ENCODE measurements at places on chromosomes 4 and X. TPM values are rescaled to one million over a fixed set of nuclear protein-coding genes. Genes with fewer than 3 reads are reported as not detected.

TMEM31 gene
- not detected for total RNA-seq

GRIA3 gene
- total RNA-seq = 74.2 TPM

GRPR gene
- 2.2 TPM for total RNA-seq

HSFX1 gene
- total RNA-seq = 1.7 TPM

PRDM5 gene
- total RNA-seq = 17.2 TPM

LONRF3 gene
- total RNA-seq = 1.9 TPM

LRAT gene
- total RNA-seq = 0.78 TPM

GAGE12J gene
- total RNA-seq = not detected

TECRL gene
- under 0.01 TPM for total RNA-seq

FAM9A gene
- not detected for total RNA-seq

EDA gene
- total RNA-seq = 5.5 TPM

KCNE5 gene
- 1.9 TPM for total RNA-seq

CENPE gene
- total RNA-seq = 5.0 TPM

BMP2K gene
- total RNA-seq = 80.6 TPM

POU3F4 gene
- total RNA-seq = 12.6 TPM

SPIN2A gene
- total RNA-seq = 3.3 TPM

ETDB gene
- not detected for total RNA-seq
